ENCODE measurements at places on chromosomes 11 and 22. TPM values are rescaled to one million over a fixed set of nuclear protein-coding genes. Genes with fewer than 3 reads are reported as not detected.

DNA sequence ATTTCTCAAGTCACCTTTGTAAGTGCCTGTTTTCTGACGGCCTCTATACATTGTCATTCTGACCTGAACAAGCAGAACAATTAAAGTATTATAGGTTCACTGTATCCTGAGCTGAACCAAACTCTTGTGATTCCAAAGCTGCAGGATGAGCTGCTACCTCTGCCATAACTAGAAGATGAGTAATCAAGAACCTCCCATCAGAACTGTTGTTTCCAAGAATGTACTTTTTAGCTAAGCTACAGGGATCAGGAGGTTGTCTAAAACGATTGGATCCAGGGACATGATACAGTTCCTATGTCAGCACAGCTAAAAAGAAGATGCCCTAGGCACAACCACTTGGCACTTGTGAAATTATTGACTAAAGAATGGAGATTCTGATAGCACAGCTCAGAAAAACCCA, 288.4 kb upstream of the CCDC90B start:
- DNase-seq, result no peak

DNA sequence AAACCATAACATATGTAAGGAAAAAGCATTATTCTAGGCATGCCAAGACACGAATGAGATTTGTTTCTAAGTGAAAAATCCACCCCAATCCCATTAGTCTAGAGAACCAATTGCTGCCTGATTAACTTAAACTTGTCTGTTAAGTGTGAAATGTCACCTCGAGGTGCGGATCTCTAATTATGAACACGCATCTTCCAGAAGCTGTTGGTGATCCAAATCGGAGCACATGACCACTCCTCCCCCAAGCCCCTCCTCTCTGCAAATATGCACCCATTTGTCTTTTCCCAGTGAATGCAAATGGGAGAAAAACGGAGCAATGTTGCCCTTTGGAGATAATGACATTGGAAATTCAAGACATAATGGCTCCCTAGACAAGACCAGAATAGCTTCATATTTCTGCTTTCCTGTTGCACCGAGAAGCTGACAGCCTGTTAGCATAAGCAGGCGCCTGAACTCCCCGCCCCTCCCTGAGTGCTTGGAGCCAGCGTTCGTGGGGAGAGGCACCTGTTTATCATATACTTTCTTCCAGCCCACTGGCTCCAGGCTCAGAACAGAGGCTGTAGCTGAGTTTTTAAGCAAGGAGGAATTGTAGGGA, 6.0 kb upstream of the FXYD6 start:
- no peak for DNase-seq

GRCh38 chr11:86717817-86718501, 45.5 kb upstream of the ME3 start:
- no peak for DNase-seq

DNA sequence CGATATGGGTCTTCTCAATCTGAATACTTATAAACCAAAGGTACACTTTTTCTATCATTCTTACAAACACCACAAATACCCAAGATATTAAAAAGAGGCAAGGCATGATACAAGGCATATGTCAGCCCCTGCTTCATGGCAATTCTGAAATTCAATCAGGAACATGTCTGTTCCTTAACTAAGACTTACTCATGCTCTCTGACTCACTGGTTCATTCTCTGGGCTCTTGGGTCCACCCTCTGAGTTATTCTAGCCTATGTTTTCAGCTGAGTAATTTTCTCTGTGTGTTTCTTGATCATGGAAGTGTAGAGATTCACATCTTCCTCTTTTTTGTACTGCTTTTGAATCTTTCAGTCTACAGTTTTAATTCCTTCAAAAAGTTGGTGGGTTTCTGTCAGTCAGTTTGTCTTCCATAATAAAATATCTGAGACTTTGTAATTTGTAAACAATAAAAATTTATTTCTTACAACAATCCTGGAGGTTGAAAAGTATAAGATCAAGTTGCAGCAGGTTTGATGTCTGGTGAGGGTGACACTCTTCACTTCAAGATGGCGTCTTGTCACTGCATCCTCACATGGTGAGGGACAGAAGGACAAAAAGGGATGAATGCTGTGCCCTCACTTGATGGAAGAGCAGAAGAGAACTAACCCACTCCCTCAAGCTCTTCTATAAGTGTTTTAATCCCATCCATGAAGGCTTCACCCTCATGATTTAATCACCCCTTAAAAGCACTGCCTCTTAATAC, 211.7 kb downstream of the FAM76B start:
- DNase-seq, result no peak

GRCh38 chr22:23102002-23102655, 31.8 kb downstream of the GNAZ start:
- no peak for DNase-seq

DNA sequence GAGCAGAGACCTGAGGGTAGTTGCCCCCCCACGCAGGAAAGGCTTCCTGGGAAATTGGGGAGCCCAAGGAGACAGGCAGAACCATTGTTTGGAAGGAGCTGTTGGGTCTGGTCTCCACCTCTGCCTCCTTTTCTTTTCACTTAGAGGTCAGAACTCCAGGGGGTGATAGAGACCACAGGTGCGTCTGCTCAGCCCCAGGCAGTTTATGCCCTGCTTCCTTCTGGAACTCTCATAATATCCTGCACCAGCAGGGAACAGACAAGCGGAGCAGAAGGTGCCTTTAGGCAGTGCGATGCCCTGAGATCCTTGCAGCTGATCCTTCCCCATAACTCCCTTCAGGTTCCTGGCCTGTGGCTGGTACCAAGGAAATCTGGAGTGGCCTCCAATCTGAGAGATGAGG, 120.2 kb downstream of the NECTIN1 start:
- DNase-seq, result no peak

DNA sequence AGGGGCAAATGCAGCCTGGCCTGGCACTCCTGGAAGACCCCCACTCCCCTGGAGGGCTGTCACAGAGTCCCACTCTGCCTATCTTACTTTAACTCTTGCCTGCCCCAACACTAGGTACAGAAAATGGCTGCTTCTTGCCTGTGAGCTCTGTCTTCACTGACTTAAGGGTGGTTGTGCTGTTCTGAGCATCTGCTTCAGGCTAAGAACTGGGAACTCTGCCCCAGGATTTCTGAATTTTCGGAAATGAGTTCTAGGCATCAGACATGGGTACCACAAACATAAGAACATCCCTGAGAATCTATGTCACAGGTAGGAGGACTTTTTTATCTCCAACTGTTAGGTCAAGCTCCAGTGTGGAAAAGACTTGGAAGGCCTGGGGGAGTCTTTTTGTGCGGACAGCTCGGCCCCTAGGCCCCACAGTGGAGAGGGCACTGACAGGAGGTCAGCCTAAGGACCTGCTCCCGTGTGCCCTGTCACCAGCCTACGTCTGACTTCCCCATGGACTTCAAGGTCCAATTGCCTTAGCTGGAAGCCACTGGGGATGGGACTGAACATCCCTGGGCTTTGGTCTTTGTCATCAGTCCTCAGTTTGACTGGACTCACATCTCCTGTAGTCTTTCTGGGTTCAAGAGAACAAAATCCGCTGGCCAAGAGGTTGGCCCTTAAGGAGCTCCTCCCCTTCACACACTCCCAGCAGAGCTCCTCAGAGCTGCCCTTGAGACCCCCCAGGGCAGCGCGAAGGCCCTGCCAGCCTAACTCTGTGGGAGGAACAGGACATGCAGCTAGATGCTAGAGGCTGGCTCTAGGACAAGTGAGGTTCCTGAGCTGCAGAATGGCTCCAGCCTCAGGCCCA, 31.9 kb downstream of the PPP2R1B start:
- no peak for DNase-seq

DNA sequence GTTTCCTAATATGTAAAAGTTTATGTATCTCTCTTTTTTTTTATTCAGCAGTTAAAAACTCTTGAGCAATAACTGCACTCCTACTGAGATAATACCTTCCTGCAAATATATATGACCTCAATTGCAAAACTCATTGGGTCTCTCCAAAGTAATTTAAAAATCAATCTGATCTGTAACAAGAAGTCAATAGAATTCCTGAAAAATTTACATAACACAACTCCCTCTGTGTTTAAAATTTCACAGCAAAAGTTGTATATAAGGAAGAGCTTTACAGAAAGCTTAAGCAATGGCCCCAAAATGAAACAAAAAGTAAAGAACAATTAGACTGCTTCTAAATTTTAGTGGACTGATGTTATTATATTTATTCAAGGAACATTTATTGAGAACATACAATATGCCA, 313.4 kb downstream of the DLG2 start:
- DNase-seq, result no peak

DNA sequence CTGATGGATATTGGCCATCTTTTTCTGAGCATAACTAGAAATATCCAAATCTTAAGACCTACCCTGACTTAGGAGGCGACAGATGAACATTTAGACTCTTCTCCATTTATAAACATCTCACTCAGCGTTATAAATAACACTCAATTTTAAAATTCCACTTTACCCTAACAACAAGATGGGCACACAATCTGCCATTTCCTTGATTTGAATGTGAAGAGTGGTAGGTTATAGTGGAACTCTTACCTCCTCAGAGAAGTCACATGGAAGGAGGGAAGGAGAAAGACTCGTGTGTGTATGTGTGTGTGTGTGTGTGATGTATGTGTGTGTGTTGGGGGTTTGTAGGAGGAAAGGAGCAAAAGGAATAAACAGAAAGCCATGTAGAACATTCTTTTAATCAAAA, 15.0 kb downstream of the SIAE start:
- DNase-seq, result no peak

DNA sequence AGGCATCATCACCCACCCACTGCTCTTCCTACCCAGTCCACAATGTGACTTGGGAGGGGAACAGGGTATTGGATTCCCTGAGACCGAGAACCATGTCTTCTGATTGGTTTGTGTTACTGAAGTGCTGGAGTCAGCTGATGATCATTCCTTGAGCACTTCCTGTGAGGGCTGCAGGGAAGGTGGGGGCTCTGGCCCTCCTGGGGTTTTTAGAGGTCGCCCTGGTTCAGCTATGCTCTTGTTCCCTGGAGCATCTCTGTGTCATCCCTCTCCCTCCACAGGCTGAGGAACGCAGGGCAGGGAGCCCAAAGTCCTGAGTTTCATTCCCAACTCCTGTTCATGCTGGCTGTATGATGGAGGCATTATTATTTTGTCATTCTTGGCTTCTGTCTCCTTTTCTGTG, 6.7 kb downstream of the ZC3H7B start:
- DNase-seq, result no peak

GRCh38 chr11:112662554-112662953, 298.7 kb upstream of the NCAM1 start:
- no peak for DNase-seq

GRCh38 chr22:47570851-47571250, 808.4 kb downstream of the TBC1D22A start:
- no peak for DNase-seq

DNA sequence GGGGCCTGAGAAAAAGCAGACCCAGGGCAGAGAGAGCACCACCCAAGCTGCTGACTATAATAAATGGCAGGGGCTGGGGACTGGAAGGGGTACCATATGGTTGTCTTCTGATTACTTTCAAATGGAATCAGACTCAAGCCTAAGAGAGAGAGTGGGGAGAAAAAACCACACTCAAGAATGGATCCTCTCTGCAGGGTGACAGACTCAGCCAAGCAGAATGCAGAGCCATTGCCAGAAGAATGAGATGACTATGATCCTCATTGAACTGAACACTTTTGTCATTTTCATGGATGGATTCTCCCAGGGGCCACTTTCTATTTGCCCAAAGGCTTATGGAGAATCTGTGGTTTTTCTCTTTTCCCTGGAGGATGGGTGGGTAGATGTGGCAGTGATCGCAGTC, 8.7 kb downstream of the UBASH3B start:
- DNase-seq, result no peak

- DNase-seq, result no peak
Measured at GRCh38 chr22:30572840-30573593, 1.4 kb downstream of the GAL3ST1 start.

GRCh38 chr22:49925525-49926128, 7.2 kb downstream of the CRELD2 start:
- DNase-seq, result no peak

The KIRREL3 gene
- 2.1 TPM for polyA plus RNA-seq

The NLRP14 gene
- polyA plus RNA-seq, result 0.83 TPM

The PNPLA5 gene
- 0.10 TPM for polyA plus RNA-seq

The POU2F3 gene
- polyA plus RNA-seq, result 0.32 TPM

The OR52K1 gene
- 0.25 TPM for polyA plus RNA-seq

The NCR3LG1 gene
- 2.3 TPM for polyA plus RNA-seq

The BAIAP2L2 gene
- polyA plus RNA-seq, result 8.5 TPM

The HTR3B gene
- 0.12 TPM for polyA plus RNA-seq

The LTBP3 gene
- 142 TPM for polyA plus RNA-seq

All from left kidney (tissue), 8 donors.